Cardiac atrium fibroblast (primary cell): ENCODE measurements at places on chromosomes 12 and 14. TPM values are rescaled to one million over a fixed set of nuclear protein-coding genes. Genes with fewer than 3 reads are reported as not detected.

Gene SLC6A15
- total RNA-seq = 1.6 and 2.3 TPM in 2 replicates

Gene ZDHHC22
- not detected in 2 replicates for total RNA-seq

Gene FOXA1
- not detected in 2 replicates for total RNA-seq

Gene KCNH5
- total RNA-seq = under 0.01 TPM in 1 of 2 replicates, not detected in the other

Gene MANSC1
- total RNA-seq = 22.6 and 35.5 TPM in 2 replicates

Gene TEAD4
- 14.1 and 23.1 TPM in 2 replicates for total RNA-seq

Gene CLEC4E
- not detected in 2 replicates for total RNA-seq

Gene OTX2
- total RNA-seq = not detected in 2 replicates

Gene TPPP2
- total RNA-seq = not detected in 2 replicates

Gene GABARAPL1
- 35.6 and 38.3 TPM in 2 replicates for total RNA-seq

Gene ART4
- total RNA-seq = 43.5 and 57.0 TPM in 2 replicates

Gene ITPR2
- 12.8 and 26.5 TPM in 2 replicates for total RNA-seq

Gene CCDC175
- total RNA-seq = not detected in 2 replicates

Gene PNN
- 9.4 and 13.3 TPM in 2 replicates for total RNA-seq

Gene RPGRIP1
- total RNA-seq = not detected in 2 replicates

Gene FGD4
- 9.0 and 11.8 TPM in 2 replicates for total RNA-seq

Gene SPIC
- not detected in 2 replicates for total RNA-seq

Gene PPM1A
- total RNA-seq = 12.0 and 13.4 TPM in 2 replicates

Gene CIROP
- not detected in 2 replicates for total RNA-seq

Gene FGF6
- total RNA-seq = not detected in 2 replicates

Gene POTEG
- total RNA-seq = not detected in 2 replicates

Gene SPATS2
- 18.2 and 22.7 TPM in 2 replicates for total RNA-seq

Gene ARHGEF40
- total RNA-seq = 27.3 and 38.1 TPM in 2 replicates

Gene OAS2
- 4.0 and 6.3 TPM in 2 replicates for total RNA-seq

Gene CPNE8
- total RNA-seq = 9.4 and 13.4 TPM in 2 replicates

Gene ZBTB25
- 4.4 and 5.6 TPM in 2 replicates for total RNA-seq

Gene CHGA
- total RNA-seq = 1.6 TPM in 1 of 2 replicates, not detected in the other

Gene ACAD10
- 12.0 and 22.9 TPM in 2 replicates for total RNA-seq

Gene STAT6
- 100 and 101 TPM in 2 replicates for total RNA-seq

Gene PRB2
- total RNA-seq = not detected in 2 replicates

Gene EIF2S3B
- 0.49 and 0.54 TPM in 2 replicates for total RNA-seq
